ENCODE measurements at places on chromosomes 5 and 9.

DNA sequence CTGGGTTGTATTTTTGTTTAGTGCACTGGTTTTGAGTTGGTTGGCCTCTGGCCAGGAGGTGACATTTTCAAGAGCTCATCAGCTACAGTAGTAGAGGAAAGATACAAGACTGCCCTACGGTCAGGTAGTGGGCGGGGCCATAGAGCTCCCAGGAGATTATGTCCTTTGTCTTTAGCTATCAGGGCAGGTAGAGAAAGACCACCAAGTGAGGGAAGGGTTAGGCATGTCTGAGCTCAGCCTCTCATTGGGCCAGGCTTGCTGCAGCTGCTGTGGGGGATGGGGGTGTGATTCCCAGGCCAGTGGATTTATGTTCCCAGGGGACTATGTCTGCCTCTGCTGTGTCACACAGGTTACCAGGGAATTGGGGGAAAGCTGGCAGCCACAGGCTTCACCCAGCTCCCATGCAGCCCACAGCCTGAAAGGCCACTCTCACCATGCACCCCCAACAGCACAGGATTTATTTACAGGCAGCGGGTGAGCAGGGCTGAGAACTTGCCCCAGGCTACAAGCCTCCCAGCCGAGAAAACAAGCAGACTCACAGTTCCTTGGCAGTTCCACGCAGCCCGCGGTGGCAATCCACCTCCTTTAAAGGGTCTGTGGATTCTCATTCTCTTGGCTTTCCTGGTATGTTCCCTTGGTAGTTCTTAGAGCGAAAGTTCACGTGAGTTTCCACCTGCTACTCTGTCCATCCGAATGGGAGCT, 37.5 kb upstream of the BOD1 start:
- no peak for DNase-seq

DNA sequence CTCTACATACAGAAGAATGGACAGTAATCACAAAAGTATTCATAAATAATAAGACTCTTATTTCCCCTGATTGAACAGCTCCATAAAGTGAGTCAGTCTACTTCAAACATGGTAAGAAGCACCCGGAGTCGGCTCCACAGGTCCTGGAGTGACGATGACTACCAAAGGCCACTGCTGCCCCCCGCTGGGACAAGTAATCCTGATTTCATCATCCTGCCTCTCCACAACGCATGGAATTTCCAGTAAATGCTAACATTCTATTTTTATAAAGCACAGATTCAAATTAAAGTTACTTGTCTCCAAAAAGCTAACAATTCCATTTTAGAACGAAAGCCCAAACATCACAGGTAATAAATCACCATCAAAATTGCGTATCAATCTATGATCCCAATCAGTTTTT, 16.2 kb downstream of the ATPSCKMT start:
- DNase-seq, result no peak

DNA sequence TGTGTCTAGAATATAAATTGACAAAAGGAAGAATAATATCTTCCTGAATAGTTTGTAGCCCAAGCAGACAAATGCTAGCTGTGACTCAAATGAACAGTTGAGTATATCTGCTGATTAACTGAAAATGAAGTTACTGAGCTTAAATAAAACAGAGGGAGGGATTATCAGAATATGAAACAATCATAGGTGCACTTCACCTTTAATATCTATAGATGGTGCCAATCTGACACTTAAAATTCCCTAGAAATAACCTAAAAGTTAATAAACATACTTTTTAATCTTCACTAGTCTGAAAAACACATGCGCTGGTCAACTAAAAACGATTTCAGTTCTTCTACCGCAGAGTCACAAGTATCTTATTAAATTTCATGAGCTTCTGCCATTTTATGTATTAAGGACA, 280.8 kb upstream of the RASA1 start:
- no peak for DNase-seq

DNA sequence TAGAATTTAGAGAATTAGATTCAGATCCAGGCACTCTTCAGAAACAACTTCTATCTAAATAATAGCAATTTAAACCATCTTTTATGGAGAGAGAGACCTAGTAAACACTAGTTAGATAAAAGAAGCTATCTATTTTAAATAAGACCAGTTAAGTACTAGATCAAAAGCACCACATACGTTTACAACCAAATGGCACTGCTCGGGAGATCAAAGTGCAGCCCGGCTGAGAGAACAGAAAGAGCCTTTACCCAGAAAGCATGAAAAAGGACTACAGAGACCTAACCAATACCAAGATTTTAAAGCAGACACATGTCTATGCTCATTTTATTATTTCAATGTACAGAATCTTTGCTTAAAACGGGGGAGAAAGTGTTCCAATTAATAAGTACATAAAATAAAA, 30.8 kb downstream of the LIX1 start:
- DNase-seq, result no peak

DNA sequence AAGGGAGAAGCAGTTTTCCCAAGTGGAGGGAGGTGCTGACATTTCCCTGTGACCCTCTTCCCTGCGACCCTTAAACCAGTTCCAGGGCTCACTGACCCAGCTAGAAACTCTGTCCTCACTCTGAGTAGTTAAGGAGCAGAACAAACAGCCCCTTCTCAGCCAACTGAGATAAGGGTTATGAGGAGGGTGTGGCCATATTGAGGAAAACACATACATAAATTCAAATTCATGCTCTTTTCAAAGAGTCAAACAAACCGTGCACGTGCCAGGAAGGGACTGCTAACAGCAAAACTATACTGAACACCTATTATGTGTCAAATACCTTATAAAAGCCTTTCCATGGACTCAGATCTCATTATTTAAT, 4.9 kb upstream of the AKNA start:
- no peak for DNase-seq

DNA sequence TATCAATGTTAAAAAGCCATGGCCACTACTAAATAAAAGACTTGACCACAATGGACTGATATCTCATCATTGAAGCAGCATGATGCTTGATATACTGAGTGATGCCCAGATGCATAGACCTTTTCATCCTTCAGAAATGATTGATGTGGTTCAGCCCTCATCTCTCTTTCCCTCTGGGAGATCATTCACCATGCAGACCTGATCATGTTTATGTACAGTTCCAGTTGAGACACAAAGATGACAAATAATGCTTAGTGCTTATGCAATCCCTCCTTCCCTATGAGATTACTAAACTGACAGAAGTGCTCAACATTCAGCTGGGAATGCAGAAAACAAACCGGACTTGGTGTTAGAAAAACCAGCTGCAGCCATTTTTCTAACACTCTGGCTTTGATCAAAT, 91.9 kb upstream of the TLR4 start:
- no peak for DNase-seq

Data from GM13977 (cell line).